ENCODE measurements at places on chromosomes 7 and 10. TPM values are rescaled to one million over a fixed set of nuclear protein-coding genes. Genes with fewer than 3 reads are reported as not detected.

- DNase-seq = no peak
Observed at GRCh38 chr10:48437546-48437945, 131.1 kb downstream of the MAPK8 start.

DNA sequence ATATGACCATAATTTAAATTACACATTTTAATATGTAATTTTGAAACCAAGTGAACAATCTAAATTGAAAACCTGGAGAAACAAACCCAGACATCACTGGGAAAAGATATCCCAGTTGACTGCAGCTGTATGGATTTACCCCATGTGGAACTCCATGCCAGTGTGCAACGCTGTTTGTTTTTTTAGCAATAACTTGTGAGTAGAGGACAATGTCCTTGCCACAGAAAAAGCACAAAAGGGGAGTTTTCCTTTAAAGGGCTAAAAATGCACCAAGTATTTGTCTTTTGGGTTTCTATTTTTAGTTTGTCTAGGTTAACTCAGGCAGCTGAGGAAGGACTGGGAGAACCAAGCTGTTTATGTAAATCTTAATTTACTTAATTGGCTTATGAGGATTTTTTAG is 15.1 kb upstream of the COL17A1 start:
- DNase-seq = no peak

DNA sequence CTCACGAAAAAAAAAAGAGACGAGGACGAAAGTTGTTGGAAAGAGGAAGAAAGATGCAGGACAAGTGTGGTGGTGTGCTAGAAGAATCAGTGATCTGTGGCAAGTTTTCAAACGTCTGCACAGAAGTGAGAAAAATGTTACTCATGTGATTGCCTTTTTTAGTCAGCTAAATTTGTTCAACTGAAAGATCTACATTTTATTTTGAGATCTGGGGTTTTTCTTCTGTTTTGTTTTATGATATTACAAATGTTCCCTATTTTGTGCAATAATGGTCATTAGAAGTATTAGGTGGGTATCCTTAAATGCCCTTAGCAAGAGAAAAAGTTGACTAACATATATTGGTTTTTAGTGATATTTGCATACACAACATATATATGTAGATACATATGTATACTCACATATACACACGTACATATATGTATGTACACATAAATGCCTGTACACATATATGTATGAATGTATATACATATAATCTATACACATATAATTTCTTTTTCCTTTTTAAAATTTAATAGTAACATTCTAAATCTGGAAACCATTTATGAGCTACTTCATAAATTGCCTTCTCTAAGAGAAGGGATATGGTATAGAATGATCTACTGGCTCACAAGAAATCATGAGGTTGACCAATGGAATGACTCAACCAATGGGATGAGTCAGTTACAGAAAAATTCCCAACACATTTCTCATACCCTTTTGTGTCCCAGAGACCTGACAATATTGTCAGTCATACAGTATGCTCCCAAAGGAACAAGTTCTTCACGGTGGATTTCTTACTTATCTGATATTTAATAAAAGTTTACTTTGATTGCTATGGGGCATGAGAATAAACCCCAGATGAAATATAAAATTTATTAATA is 38.4 kb downstream of the SLC39A12 start:
- peak; percentile 26 for DNase-seq

IFIT2 gene
- total RNA-seq = 1.9 TPM

FHIP2A gene
- total RNA-seq = 14.4 TPM

MACROH2A2 gene
- 326 TPM for total RNA-seq

DNA sequence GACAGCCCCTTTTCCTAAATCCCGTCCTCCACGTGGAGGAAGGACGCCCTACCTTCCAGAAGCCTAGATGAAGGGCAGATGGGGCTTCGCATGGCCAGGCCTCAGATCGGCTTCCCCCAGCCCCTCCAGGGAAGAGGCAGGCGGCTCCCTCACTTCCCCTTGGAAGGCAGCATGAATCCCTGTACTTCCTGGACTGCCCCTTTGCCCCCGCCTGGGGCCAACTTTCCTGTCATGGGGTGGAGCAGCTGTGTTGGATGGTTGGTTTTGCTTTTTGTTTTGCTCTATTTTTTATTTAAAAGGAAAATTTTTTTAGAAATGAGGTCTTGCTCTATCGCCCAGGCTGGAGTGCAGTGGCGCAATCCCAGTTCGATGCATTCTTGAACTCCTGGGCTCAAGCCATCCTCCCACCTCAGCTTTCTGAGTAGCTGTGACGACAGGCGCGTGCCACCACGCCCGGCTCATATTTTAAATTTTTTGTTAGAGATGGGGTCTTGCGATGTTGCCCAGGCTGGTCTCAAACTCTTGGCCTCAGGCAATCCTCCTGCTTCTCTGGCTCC is 27.2 kb downstream of the GTF2IRD1 start:
- DNase-seq = no peak

- DNase-seq = no peak
Observed at GRCh38 chr10:73931767-73932619, 21.1 kb downstream of the PLAU start.

GRCh38 chr10:42827201-42827600 is 44.6 kb downstream of the BMS1 start:
- DNase-seq = peak; percentile 9

All from A673 (cell line).